ENCODE measurements at places on chromosomes 7 and 10.

- no peak for DNase-seq
Measured at GRCh38 chr10:5817322-5818047, 4.3 kb upstream of the GDI2 start.

DNA sequence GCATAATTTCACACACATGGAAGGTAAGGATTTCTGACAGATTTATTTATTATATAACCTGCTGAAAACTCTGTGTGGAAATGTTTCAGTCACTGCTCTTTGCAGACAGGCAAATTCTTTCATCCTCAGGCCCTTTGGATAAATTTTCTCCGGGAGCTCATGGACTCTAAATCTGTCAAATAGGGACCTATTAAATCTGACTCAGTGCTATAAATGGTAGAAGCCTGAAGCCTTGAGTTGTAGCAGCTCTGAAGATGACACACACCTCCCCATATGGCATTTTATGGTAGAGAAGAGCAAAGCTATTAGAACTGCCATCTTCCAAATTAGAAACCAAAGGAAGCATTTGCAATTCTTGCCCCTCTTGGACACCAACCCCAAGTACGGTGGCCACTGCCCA lies 808.7 kb downstream of the XPNPEP1 start:
- DNase-seq = no peak

GRCh38 chr10:71939304-71939703 lies 24.9 kb upstream of the CHST3 start:
- no peak for DNase-seq

DNA sequence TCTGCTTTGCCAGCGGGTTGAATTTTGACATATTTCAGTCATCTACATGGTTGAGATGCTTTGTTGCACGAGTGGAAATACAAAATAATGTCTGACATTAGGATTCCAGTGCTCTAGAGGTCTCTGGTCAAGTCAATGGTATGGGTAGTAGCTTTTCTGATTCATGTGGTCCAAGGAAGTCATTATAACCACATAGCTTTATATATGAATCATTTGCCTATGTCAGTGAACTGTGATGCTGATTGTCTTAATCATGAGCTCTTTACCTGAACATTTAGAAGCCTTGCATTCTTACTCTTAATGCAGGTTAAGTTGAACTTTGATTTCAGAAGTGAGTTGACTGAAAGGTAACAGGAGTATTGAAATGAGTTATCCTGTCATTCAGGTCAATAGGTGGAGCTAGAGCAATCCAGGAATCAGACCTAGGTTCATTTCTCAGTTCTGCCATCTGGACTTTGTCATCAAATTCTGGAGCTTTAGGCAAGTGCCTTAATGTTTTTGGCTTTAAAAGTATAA lies 3.3 kb downstream of the MAPK8 start:
- no peak for DNase-seq

GRCh38 chr10:56142092-56142728 lies 218.8 kb downstream of the ZWINT start:
- DNase-seq = no peak

- no peak for DNase-seq
Measured at GRCh38 chr10:92801978-92802872, 46.1 kb upstream of the EXOC6 start.

- DNase-seq = no peak
Measured at GRCh38 chr10:124239696-124240095, 146.3 kb upstream of the CHST15 start.

DNA sequence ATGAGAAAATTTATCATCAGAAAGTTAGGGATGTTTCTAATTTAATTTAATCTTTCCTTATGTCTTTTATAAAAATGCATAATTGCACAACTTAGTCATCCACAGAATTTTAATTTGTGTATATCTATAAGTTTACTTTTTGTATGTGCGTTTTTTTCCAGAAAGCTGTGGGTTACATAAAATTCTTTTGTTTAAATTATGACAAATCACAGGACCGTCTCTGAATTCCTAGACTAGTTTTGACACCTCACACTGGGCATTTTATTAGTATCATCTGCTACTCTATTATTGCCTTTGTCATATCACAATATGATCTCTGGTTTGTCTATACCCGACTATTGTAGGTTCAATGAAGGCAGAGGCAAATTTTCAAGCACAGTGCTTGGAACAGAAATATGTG lies 482.4 kb upstream of the SEMA3D start:
- no peak for DNase-seq

DNA sequence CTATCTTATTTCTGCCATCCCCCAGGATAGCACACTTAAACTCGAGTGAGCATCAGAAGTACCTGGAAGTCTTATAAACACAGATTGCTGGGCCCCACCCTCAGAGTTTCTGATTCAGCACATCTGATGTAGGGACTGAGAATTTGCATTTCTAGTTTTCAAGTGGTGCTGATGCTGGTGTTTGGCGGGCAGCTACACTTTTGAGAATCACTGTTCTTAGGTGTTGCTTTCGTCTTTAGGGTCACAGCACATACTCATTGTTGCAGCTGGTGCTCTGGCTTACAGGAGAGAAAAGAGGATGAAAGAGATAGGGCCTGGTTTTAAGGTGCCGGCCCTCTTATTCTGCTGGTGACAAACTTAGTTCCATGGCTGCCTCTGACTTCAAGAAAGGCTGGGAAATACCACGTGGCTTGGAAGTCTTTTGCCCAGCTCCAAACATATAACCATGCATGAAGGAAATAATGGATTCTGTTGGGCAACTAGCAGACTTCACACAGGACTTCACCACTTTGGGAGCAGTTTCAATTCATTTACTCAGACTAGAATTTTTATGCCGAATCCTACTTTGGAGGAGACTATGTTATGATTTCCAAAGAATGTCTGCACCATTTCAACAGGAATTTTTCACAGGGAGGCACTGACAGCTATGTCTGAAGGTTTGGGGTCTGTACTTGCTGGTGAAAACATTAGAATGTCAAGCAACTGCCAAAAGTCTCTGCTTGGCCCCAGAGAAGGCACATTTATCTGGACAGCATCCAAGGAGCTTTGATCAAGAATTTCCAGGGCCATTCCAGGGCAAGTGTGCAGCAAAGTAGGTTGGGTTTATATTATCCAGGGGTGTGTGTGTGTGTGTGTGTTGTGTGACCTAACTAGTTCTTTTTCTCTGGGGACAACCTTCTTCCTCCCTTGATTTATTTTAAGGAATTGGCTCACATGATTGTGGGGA lies 6.9 kb upstream of the MINDY4 start:
- no peak for DNase-seq

DNA sequence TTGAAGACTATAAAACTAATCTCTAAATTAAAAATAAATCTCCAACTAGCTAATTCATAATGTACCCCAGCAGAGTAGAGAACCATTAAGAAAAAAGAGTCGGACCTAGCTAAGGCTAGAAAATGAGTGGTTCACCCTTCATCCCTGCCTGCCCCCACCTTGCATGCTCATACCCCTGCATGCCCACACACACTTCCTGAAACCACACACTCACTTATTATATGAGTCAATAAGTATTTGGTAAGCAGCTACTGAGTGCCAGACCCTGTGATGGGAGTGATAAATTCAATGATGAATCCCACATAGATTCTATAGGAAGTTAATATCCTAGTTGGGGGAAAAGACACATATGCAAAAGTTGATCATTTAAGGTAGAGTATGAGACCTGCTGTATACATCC lies 152.9 kb upstream of the INHBA start:
- no peak for DNase-seq

DNA sequence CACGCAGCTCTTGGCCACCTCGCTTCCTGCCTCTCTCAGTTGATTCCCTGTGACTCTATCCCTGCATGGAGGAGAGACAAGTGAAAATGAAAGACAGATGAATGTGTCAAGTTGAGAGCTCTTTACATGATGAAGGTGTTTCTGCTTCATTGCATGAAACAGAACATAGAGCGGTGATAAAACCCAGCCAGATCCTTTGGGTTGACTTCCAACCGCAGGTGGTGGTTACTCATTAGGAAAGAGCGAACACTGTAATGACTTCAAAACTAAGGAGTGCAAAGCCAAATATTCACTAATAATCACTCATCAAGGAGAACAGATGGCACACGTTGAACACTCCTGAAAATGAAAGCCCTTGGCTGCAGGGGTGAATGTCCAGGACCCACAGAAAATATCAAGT lies 31.8 kb upstream of the WDR11 start:
- no peak for DNase-seq

DNA sequence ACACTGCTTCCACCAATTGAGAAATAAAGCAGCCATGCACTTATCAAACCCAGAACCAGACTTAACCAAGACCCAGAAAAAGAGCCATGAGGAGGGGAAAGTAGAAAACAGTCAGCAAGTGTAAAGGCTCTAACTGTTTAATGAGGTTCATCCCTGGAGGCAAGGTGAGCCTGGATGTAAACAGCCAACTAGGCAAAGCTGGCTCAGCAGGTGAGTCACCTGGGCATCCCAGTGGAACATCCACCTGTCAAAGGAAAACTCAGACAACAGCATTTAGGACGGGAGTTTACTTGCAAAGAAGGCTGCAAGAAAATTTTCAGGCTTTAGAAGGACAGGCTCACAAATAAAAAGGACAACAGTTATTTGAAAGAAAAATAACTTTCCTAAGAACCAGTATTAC lies 153.0 kb downstream of the SNX13 start:
- DNase-seq = no peak

GRCh38 chr7:80154656-80155333 lies 20.2 kb downstream of the GNAI1 start:
- no peak for DNase-seq
